ENCODE measurements at places on chromosomes 1 and 21. TPM values are rescaled to one million over a fixed set of nuclear protein-coding genes. Genes with fewer than 3 reads are reported as not detected.

Gene RHBDL2
- 2.3 TPM for total RNA-seq

Gene THEM5
- not detected for total RNA-seq

Gene LEMD1
- not detected for total RNA-seq

Gene BCL2L15
- total RNA-seq = 0.86 TPM

Gene FAM89A
- 16.3 TPM for total RNA-seq

Gene PIGM
- 4.9 TPM for total RNA-seq

Gene CFHR5
- total RNA-seq = not detected

Gene TMOD4
- total RNA-seq = not detected

Gene NEXN
- total RNA-seq = 7.0 TPM

Gene NBPF1
- total RNA-seq = 26.9 TPM

Gene PIGR
- not detected for total RNA-seq

Gene MNDA
- total RNA-seq = not detected

Gene PROK1
- not detected for total RNA-seq

Gene PSMA5
- total RNA-seq = 110 TPM

Gene FBXO42
- total RNA-seq = 8.0 TPM

Gene SEMA6C
- total RNA-seq = 2.2 TPM

Gene TMEM269
- total RNA-seq = 0.08 TPM

Gene EXO1
- 24.7 TPM for total RNA-seq

Gene KPRP
- not detected for total RNA-seq

Gene MAN1C1
- 0.37 TPM for total RNA-seq

Gene SLAMF9
- total RNA-seq = 0.45 TPM

Gene SPATA21
- total RNA-seq = not detected

Gene HSD11B1
- 0.12 TPM for total RNA-seq

Gene PLA2G2A
- not detected for total RNA-seq

Gene RCSD1
- not detected for total RNA-seq

Gene PLEKHA6
- total RNA-seq = 21.5 TPM

Gene CD247
- total RNA-seq = 0.42 TPM

Gene FMO2
- total RNA-seq = not detected

Gene RNF186
- total RNA-seq = not detected

Gene TRIM67
- 0.12 TPM for total RNA-seq

Gene VWA5B1
- total RNA-seq = not detected

Gene ERRFI1
- 172 TPM for total RNA-seq

Gene SERPINC1
- not detected for total RNA-seq

Gene KCNJ9
- not detected for total RNA-seq

Gene ICOSLG
- total RNA-seq = 2.0 TPM

Gene CAPN8
- total RNA-seq = 0.77 TPM

Gene TAS1R3
- 0.12 TPM for total RNA-seq

Gene C1orf116
- 5.8 TPM for total RNA-seq

Gene C1orf21
- total RNA-seq = 5.7 TPM

Gene S100B
- total RNA-seq = not detected
